ENCODE measurements at places on chromosomes 5 and 9. TPM values are rescaled to one million over a fixed set of nuclear protein-coding genes. Genes with fewer than 3 reads are reported as not detected.

- no peak for DNase-seq
Observed at GRCh38 chr9:123238365-123238764, 30.0 kb downstream of the STRBP start.

DNA sequence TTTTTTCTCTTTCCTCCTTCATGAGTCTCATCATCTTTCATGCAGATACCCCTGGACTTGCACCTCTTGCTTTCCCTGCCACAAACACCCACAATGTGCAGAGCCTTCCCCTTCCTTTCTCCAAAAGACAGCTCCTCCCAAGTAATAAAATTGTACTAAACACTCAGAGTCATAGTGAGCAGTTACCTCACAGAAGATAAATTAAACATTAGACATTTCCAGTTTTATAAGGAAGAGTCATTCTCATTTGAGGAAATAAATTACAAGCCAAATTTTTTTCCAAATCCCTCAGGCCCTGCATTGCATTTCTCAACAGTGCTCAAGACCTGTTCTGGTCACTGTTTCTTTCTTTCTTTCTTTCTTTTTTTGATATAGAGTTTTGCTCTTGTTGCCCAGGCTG lies 131.5 kb downstream of the ATPSCKMT start:
- no peak for DNase-seq

- DNase-seq, result no peak
Observed at GRCh38 chr9:110620726-110621125, 41.2 kb upstream of the SVEP1 start.

DNA sequence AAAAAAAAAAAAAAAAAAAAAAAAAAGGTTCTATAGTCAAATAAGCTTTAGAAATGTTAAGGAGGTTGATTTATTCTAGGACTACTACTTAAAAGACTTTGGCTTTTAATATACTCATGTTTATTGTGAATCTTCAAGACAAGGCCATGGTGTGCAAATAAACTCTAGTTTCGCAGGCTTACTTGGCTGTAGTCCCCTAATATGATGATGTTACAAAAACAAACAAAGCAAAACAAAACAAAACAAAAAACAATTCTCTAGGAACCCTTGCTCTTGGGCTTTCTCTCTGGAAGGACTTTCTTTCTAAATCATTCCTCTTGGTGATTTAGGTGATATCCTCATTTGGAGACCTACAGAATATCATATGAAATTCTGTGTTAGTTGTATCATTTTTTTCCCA lies 172.0 kb downstream of the GDNF start:
- no peak for DNase-seq

DNA sequence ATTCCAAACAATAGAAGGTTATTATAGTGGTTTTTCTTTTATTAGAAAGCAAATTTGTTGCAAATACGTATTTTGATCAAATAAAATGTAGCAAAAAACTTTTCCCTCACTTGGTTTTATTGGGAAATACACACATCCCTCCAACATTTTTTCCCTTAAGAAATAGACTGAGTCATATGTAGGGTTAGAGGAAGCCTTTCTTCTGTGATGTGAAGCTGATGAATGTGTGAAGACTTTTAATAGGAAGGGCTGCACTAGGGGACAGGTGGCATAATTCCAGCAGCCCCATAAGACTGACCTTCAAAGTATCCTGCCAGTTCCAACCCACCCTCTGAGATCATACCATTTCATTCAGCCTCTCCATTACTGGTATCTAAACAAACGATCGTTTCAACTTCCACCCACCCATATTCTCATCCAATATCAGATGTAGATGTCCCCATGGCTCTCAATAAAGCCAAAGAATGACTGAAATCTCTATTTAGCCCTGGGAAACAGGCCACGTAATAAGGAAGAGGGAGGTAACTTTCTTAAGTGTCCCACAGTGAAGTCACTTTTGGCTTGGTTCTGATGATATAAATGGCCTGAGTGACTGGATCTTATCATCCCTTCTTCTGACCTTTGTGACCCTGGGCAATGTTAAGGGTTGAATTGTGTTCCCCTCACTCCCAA lies 64.7 kb upstream of the LPAR1 start:
- no peak for DNase-seq

DNA sequence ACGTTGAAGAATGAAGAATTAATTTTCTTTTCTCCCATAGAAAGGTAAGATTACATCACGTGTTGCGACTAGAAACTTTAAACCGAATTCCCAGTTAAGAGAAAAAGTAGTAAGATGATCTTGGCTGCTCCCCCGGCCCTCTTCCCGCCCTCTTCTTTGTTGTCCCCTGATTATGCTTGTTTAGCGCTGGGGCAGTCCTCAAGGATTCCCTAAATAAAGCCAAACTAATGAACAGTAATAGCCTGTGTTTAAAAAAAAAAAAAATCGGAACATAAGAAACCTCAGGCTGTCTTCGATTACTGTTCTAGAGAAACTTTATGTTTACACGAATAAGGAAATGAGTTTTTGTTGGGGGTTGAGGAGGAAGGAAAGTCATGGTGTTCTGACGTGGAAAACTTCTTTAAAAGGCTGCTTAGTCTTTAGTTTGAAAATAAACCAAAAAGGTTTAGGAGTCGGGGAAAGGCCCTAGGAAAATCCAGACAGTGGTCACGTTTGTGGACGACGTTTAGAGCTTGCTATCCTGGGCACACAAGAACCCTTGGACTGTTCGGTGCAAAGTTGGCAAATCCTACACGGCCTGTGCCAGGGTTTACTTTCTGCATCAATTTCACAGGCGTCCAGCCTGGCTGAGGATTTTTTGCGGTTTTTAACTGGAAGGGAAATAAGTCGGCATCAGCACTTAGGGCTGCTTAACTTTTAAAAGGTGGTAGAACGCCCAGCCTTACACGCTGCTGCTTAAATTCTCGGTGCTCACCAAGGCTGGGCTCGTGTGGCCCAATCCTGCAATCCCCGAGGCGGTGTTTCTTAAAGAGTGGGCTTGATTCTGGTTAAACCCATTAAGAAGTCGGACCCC lies 1.1 kb upstream of the MAT2B start:
- no peak for DNase-seq

GRCh38 chr5:150489360-150490295 lies 18.3 kb upstream of the NDST1 start:
- DNase-seq, result no peak

DNA sequence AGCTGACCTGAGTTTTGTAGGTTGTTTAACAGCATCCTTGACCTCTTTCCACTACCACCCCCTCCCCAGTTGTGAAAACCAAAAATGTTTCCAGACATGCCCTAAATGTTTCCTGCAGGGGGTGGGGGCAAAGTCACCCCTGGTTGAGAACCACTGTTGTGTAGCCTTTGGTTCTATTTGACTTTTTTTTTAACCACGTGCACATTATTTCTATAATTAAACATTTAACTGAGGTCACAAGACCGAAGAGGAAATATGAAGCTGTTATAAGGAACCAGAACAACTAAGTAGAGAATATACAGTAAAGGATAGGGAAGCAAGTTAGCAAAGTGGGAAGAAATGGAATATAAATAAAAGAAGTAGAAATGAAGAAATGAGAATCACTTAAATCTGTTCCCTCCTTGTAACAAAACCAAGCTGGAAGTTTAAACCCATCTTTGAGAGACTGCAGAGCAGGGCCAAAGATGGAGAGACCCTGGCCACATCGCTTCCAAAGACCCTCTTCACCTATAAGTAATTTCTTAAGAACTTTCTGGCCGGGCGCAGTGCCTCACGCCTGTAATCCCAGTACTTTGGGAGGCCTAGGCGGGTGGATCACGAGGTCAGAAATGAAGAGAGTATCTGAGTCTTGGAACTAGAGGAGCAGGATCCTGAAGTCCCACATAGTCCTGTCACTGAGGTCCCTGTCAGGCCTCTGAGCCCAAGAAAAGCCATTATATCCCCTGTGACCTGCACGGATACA lies 14.4 kb downstream of the SIT1 start:
- no peak for DNase-seq

DNA sequence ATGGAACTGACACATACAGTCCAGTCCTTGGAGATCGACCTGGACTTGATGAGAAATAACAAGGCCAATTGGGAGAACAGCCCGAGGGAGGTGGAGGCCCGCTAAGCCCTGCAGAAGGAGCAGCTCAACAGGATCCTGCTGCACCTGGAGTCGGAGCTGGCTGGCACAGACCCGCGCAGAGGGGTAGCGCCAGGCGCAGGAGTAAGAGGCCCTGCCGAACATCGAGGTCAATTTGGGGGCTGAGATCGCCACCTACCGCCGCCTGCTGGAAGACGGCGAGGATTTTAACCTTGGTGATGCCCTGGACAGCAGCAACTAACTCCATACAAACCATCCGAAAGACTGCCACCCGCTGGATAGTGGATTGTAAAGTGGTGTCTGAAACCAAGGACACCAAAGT lies 1610.1 kb upstream of the ACO1 start:
- no peak for DNase-seq

DNA sequence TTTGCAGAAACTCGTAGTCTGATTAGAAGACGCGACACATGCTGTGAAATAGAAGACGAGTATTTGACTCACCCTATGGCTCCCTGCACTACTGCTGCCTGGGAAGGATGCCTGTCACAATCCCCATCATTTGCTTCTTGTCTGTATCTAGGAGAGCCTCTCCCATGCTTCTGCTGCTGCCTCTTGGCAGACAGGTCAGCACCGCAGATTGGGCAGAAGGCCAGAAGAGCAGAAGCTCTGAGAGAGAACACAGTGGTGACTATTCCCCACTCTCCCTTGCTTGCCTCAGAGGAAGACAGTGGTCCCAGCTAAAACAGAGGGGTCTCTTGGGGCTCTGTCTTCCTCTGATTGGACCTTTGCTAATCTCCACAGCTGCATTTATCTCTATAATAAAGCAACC lies 84.0 kb upstream of the SMIM32 start:
- DNase-seq, result no peak

DNA sequence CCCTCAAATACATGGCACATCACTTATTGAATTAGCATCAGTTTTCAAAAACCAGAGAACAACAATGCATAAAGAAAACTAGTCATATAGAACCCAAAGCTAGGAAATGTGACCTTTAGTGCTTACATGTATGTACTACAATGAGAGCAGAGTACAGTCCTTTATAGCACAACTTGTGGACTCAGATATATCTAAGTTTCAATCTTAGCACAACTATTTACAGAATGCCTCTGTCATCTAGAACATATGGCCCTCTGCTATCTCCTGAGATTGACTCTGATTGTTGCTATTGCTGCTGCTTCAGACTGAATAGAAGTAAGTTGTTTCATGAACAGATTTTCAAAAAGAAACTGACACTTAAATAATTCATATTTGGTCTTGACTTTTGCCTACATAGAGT lies 1536.2 kb downstream of the EFNA5 start:
- DNase-seq, result no peak

DNA sequence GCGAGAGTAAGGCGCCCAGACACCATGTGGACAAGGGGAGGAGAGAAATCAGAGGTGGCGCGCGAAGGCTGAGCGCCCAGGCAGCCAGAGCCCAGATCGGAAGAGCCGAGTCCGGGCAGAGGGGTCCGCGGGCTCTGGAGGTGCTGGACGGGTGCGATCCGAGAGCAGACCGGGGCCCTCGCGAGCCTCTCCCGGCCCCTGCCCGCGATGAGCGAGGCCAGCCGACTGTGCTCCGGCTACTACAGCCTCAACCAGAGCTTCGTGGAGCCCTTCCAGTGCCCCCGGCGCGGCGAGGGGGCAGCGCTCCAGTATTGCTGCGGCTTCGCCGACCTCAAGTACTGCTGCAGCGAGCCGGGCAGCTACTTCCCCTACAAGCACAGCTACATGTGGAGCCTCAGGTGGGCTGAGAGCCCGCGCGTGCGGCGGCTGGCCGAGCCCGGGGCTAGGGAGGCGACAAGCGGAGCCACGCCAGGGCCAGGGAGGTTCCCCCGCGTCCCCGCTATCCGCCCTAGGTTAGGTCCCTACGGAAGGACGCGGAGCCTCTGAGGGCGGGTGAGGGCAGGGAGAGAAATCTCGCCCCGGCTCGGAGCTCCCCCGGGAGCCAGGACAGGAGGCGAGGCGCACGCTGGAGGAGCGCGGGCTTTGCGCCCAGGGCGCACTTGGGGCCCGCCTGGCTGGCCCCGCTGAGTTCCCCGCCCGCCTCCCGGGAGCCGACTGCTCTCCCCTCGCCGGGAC lies at the start of gene SHISAL2B:
Gene SHISAL2B (plus strand): TSS at position 87 of the 735 bp plus-strand sequence. CDS start 121 bp downstream, at position 208.
- peak; percentile 75 for DNase-seq

DNA sequence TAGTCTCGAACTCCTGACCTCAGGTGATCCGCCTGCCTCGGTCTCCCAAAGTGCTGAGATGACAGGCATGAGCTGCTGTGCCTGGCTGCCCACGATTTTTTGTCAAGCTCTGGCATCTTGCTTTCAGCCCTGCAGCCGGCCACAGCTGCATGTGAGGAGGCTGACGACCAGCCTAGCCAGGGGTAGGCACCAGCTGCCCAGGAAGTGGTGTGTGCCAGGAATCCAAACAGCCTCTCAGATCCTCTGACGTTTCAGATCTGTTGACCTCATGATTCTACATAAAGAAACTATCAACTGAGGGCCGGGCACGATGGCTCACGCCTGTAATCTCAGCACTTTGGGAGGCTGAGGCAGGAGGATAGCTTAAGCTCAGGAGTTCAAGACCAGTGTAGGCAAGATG lies 19.0 kb downstream of the DYNC2I2 start:
- DNase-seq, result no peak

- no peak for DNase-seq
Observed at GRCh38 chr5:140548300-140548688, 832 bp downstream of the EIF4EBP3 start.

DNA sequence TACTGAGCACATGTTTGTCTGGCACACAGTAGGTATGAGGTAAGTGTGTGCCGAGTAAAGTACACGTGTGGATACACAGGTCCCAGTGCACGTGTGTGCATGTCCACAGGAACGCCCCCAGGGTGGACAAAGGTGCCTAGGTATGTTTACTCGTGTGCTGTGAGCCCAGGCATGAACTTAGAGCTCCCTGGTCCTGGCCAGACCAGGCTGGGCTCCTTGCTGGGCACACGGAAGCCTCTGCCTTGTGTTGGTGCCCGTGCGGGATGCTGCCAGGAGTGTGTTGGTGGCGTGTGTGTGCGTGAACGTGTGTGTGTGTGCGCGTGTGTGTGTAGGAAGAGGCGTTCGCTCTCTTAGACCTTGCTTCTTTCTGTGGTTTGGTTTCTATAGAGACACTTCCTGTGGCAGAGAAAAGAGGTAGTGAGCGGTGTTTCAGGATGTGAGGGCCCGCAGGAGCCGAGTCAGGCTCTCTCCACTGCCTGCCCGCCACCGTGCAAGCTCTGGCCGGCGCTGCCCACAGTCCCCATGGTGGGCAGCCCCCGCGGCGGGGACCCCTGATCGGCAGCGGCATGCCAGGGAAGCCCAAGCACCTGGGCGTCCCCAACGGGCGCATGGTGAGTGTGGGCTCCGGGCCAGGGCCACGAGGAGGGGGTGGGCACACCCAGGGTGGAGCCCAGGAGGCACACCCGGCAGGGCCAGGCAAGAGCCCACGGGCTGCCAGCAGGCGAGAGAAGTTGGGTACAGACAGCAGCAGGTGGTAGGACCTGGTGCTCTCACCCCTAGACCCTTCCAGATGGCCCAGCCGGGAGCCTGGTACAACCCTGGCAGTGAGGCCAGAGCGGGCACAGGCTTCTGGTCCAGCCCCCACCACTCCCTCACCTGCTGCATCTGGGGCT lies at the start of gene RGS14:
Gene RGS14 (plus strand): TSS at position 466 of the 893 bp plus-strand sequence. CDS start 101 bp downstream, at position 567.
- DNase-seq, result no peak

SPATA6L gene
- total RNA-seq, result 4.7 TPM

Data from type B pancreatic cell (in vitro differentiated cells).